Activated T-helper 1 cell treated with anti-CD3 and anti-CD28 coated beads, Interleukin-12 subunit alpha, Interleukin-12 subunit beta, Interleukin-2, Interleukin-4 antibody, amounts not matched to agents 30 ng/mL and 10 ng/mL and 1 ng/mL, durations not matched to agents 14 hours and 24 hours and 36 hours (primary cell): ENCODE measurements at places on chromosomes 6 and 20.

DNA sequence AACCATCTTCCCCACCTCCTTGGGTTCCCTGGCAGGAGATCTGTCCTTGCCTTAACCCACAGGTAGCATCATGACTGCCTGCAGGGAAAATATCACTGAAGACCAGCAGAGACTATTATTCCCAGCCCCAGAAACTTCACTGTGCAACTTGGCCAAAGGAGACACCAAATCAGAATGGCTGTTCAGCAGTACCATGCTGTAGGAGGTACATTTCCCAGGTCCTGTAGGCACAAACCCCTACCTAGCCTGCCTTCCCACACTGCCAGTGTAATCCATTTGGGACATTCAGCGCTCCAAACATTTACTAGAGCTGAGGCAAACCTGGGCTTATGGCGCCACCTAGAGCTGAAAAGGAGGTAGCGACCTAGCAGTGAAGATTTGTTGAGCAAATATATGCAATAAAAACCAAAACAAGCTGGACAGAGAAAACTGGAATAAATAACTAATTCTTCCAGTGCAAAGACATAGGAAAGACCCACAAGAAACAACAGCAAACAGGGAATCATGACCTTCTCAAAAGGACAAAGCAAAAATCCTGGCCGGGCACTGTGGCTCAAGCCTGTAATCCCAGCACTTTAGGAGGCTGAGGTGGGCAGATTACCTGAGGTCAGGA is 60.3 kb downstream of the VTA1 start:
- no peak overlapping the region for H3K27ac ChIP-seq
- no peaks in the 10 kb centered on the region for H3K27me3 ChIP-seq
- no peak overlapping the region for H3K4me3 ChIP-seq
- peak; percentile 6 for DNase-seq
- H3K4me1 ChIP-seq: no peaks in the 10 kb centered on the region

- DNase-seq: no peak
- no peaks in the 10 kb centered on the region for H3K27me3 ChIP-seq
- peak overlapping the region; percentile 98 for H3K4me3 ChIP-seq
- H3K27ac ChIP-seq: peak overlapping the region; percentile 18
- H3K36me3 ChIP-seq: peaks cover 18% of the 10 kb centered on the region
Observed at GRCh38 chr6:30570263-30570662, 979 bp upstream of the ABCF1 start.

- H3K36me3 ChIP-seq: peaks cover 3% of the 10 kb centered on the region
- DNase-seq: no peak
- H3K27ac ChIP-seq: no peak overlapping the region
- no peaks in the 10 kb centered on the region for H3K27me3 ChIP-seq
- peak overlapping the region; percentile 50 for H3K4me3 ChIP-seq
Observed at GRCh38 chr6:52666071-52666470, 4.8 kb upstream of the TMEM14A start.

DNA sequence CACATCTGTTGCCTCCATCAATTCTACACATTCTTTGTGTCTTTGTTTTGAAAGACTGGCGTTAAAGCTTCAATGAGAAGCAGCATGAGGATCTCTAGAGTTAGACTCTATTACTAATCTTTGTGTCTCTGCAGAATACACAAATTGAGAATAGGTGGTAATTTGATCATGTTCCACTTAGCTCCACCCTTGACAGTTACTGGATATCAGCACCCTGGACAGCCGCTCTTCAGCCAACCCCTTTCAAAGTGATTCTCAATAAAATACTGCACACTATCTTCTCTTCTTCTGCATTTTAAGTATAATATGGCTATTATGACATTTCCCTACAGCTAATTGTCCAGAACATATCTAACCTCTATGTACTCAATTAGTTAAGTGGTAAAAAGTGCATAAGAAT is 54.3 kb upstream of the CNR1 start:
- DNase-seq: no peak
- H3K36me3 ChIP-seq: no peaks in the 10 kb centered on the region
- no peak overlapping the region for H3K4me3 ChIP-seq
- no peaks in the 10 kb centered on the region for H3K4me1 ChIP-seq
- peaks cover 2% of the 10 kb centered on the region for H3K27me3 ChIP-seq

- H3K36me3 ChIP-seq: peaks cover 4% of the 10 kb centered on the region
- no peak overlapping the region for H3K4me3 ChIP-seq
- peaks cover 14% of the 10 kb centered on the region for H3K4me1 ChIP-seq
- DNase-seq: no peak
- no peaks in the 10 kb centered on the region for H3K27me3 ChIP-seq
- H3K27ac ChIP-seq: no peak overlapping the region
Observed at GRCh38 chr6:132792510-132792909, 5.9 kb downstream of the SLC18B1 start.

DNA sequence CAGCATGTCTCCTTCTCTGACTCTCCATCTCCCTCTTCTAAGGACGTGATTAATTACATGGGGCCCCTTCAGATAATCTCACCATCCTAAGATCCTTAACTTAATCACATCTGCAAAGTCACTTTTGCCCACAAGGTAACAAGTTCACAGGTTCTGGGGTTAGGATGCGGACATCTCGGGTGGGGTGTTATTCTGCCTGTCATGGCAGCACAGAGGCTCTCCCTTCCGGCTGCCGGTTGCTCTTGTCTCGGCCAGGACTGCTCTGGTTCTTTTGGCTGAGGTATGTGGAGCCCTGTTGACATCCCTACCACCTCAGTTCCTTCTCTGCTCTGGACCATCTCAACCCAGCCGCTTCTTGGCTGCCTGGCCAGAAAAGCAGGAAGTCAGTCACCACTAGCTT is 4.2 kb upstream of the CST11 start:
- no peak for DNase-seq
- peaks cover 7% of the 10 kb centered on the region for H3K27me3 ChIP-seq
- no peak overlapping the region for H3K27ac ChIP-seq
- H3K4me3 ChIP-seq: no peak overlapping the region

DNA sequence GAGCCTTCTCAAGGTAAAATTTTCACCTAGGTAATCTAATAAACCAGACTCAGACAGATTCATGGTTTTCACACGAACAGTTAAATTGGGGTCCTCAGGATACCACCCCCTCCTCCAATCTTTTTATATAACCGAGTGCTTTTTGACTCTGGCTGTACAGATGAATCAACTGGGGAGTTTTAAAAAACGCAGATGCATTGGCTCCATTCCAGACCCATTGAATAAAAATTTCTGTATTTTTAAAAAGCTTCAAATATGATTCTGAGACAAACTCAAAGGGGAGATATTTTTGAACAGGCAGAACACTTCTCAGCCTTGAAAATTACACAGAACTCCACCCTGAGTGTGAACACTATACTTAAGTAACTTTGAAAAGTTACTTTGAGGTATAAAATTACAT is 7.2 kb downstream of the UTRN start:
- H3K36me3 ChIP-seq: peaks cover 23% of the 10 kb centered on the region
- peaks cover 13% of the 10 kb centered on the region for H3K27me3 ChIP-seq
- H3K4me3 ChIP-seq: no peak overlapping the region
- DNase-seq: no peak
- H3K4me1 ChIP-seq: peaks cover 6% of the 10 kb centered on the region

DNA sequence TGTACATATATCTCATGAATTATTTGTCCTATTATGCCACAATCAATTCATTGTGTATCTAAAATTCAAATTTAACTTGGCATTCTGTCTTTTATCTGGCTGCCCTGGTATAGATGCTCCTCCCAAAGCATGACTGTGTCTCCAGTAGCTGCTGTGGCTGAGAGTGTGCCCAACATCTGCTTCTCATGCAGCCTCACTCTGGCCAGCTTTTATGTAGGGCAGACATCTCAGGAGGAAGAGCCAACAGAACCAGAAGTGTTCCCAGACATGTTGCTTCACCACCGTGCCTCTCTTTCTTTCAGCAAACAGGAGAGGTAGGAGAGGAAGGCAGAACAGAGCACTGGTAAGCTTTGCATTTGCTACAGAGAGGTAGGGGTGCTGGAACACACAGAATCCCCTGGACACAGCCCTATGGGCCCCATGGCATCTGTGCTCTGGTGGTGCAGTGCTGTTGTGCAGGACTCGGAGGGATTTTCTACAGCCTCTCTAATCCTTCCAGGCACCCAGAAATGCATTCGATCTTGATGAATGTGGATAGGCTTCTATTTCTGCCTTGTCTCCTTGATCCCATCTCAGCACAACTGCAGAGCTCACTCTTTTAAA is 637.1 kb downstream of the UTRN start:
- H3K4me3 ChIP-seq: no peak overlapping the region
- no peak for DNase-seq
- no peak overlapping the region for H3K27ac ChIP-seq
- peaks cover 13% of the 10 kb centered on the region for H3K27me3 ChIP-seq

DNA sequence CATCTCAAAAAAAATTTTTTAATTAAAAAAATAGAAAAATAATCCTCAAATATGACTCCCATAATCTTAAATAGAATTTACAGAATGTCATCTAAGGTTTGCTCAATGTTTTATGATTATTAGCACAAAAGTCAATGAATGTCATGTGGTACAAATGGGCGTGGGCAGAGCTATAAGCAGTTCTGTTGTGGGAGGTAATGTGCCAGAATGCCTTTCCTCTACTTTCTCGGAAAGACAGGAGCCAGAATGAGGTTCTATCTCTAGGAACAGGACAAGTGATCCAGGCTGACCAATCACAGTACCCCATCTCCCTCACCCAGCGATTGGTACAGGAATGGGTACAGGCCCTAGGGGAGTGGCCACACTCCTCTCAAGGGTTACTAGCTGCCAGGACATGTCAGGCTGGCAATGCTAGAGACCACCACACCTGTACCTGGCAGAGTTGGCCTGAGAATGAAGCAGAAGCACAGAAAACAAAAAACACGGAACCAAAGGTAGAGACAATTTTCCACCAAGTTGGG is 15.1 kb downstream of the RALGAPA2 start:
- no peak overlapping the region for H3K4me3 ChIP-seq
- H3K27ac ChIP-seq: no peak overlapping the region
- DNase-seq: no peak
- no peaks in the 10 kb centered on the region for H3K27me3 ChIP-seq
- H3K4me1 ChIP-seq: peaks cover 4% of the 10 kb centered on the region

DNA sequence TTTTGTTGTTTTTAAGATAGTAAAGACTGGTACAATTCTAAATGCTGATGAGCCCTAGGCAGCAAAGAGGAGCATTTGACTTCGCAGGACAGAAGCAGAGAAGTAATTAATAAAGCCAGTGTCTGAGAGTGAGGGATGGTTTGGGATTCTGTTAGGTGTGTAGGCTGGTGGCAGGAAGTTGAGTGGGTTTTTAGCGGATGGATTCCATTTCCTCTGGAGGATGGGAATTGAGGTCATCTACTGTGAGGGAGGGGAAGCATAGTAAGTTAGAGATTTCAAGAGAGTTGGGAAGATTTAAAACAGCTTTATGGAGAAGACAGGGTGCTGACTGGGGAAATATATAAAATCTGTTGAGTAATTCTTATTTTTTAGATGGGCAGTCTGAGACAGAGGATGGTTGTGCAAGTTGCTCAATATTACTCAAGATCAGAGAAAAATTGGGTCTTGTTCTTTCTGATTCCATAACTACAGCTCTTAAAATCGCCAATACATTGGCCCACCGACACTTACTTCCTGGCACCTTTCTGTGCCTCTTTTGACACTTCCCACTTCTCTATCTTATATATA is 48.8 kb downstream of the PRL start:
- no peak for DNase-seq
- no peaks in the 10 kb centered on the region for H3K27me3 ChIP-seq
- H3K27ac ChIP-seq: no peak overlapping the region

DNA sequence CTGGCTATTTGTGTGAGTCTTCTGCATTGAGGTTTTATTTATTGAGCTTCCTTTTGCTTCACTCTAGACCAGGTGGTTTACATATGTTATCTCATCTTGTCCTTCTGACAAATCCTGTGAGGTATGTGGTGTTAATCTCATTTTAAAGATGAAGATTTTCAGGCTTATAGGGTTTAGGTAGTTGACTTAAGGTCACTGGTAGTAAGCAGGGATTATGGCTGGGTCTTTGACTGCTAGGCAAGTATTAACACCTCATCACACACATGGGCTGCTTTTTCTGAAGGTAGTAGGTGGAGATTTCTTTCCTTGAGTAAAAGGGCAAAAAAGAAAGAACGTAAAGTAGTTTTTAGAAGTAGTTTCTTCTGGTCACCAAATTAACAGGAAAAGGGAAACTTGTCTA is 72.6 kb downstream of the CDKAL1 start:
- peaks cover 5% of the 10 kb centered on the region for H3K4me1 ChIP-seq
- no peak overlapping the region for H3K27ac ChIP-seq
- no peak for DNase-seq

GRCh38 chr20:31679357-31680285 is 41.9 kb downstream of the COX4I2 start:
- H3K36me3 ChIP-seq: peaks cover 76% of the 10 kb centered on the region
- no peaks in the 10 kb centered on the region for H3K27me3 ChIP-seq
- peaks cover 93% of the 10 kb centered on the region for H3K4me1 ChIP-seq
- H3K27ac ChIP-seq: peak overlapping the region; percentile 84

- H3K4me3 ChIP-seq: no peak overlapping the region
- peaks cover 2% of the 10 kb centered on the region for H3K27me3 ChIP-seq
- peaks cover 15% of the 10 kb centered on the region for H3K36me3 ChIP-seq
- H3K27ac ChIP-seq: no peak overlapping the region
- DNase-seq: no peak
Observed at GRCh38 chr6:90098001-90098531, 198.6 kb downstream of the BACH2 start.

- DNase-seq: no peak
- no peaks in the 10 kb centered on the region for H3K4me1 ChIP-seq
- no peak overlapping the region for H3K27ac ChIP-seq
- H3K36me3 ChIP-seq: no peaks in the 10 kb centered on the region
- H3K4me3 ChIP-seq: no peak overlapping the region
Observed at GRCh38 chr6:104170401-104170800, 689.3 kb downstream of the HACE1 start.

DNA sequence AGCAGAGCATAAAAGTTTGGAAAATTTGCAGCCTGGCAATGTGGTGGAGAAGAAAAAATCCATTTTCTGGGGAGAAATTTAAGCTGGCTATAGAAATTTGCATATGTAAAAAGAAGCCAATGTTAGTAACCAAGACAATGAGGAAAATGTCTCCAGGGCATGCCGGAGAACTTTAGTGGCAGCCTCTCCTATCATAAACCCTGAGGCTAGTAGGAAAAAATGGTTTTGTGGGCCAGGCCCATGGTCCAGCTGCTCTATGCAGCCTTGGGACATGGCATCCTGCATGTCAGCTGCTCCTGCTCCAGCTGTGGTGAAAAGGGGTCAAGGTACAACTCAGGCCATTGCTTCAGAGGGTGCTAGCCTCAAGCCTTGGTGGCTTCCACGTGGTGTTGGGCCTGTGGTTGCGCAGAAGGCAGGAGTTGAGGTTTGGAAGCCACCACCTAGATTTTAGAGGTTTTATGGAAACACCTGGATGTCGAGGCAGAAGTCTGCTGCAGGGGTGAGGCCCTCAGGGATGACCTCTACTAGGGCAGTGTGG is 101.8 kb upstream of the SYNCRIP start:
- H3K27ac ChIP-seq: no peak overlapping the region
- peaks cover 4% of the 10 kb centered on the region for H3K27me3 ChIP-seq
- no peak overlapping the region for H3K4me3 ChIP-seq
- no peak for DNase-seq
